ENCODE measurements at places on chromosomes 4 and X.

DNA sequence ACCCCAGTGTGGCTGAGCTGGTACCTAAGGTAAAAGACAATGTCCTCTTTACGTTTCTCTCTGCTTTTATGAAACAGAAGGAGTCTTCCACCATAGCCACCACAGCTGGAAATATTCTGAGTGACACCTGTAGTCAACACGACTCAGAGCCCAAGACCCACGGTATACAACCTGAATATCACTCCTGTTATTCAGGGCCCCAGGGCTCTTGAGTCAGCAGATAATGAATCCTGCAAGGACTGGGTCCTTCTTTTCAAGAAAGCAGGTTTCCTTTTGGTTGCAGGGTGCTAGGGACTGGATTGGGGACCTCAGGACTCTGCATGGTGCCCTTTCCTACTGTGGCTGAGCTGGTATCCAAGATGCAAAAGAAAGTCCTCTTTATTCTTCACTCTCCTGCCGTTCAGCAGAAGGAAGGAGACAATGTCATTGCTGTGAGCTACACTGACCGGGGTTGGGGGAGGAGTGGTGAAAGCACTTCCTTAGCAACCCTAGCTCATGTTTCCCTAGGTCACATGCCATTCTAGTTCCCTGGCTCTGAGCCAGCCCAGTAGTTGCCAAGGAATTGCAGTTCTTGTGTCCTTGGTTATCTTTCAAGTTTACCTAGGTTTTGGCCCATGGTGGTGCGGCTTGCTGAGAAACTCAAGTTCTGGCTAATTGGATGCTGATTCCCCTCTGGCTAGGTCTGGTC is 23.7 kb upstream of the UNC5C start:
- no peak for DNase-seq

GRCh38 chr4:78553529-78554060 is 2.0 kb downstream of the ANXA3 start:
- no peak for DNase-seq

GRCh38 chr4:83179205-83179604 is 64.7 kb upstream of the PLAC8 start:
- no peak for DNase-seq

GRCh38 chr4:107896646-107897045 is 34.7 kb upstream of the CYP2U1 start:
- no peak for DNase-seq

GRCh38 chr4:37977471-37978247 is 17.5 kb downstream of the PTTG2 start:
- peak; percentile 21 for DNase-seq

- no peak for DNase-seq
Measured at GRCh38 chr4:185127021-185127925, 15.8 kb upstream of the SLC25A4 start.

DNA sequence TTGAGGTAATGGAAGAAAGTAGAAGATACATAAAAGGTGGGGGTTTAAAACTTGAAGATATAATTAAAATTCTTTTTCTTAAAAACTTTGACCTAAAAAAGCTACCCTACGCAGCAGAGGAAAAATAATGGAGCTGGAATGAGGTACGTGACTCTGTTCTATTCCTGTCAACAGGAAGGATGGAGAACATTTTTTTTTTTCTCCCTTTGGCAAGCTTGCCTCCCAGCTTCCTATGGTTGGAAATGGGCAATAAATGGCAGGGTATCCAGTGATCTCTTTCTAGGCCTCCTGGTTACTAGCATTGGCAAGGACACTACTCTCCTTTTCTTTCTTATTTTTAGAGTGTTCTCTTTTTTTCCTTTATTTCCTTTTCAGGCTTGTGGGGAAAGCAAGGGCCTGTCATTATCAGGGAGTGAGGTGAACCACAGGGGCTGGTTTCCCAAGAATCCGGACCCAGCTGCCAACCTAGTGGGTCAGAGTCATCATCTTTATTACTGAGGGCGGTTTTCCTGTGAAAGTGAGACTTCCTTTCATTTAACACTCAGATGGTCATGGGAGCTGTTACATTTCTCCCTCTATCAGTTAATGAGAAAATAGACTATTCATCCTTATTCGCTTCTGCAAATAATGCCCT is 224.6 kb downstream of the SPRY1 start:
- DNase-seq, result no peak

GRCh38 chr4:80610845-80611677 is 275.5 kb downstream of the CFAP299 start:
- DNase-seq, result no peak

GRCh38 chrX:133749370-133749769 is 236.0 kb downstream of the GPC3 start:
- DNase-seq, result no peak

GRCh38 chr4:61149278-61149677 is 50.8 kb upstream of the ADGRL3 start:
- DNase-seq, result no peak

DNA sequence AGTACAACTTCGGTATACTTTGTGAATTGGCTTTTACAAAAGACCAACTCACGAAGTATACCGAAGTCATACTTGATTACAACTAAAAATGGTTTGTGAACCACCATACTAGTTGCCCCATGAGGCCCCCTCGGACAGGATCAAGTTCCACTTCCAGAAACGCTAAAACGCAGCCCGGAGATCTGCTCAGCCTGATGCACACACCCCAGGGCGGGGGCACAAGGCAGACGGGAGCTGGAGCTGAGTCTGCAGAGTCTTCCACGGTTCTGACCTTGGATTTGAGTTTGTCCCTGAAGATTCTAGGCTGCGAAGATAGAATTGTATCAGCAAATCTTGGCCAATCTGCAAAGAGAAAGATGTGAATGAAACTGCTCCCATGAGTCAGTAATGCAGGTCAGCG is 118.1 kb downstream of the SORCS2 start:
- no peak for DNase-seq

DNA sequence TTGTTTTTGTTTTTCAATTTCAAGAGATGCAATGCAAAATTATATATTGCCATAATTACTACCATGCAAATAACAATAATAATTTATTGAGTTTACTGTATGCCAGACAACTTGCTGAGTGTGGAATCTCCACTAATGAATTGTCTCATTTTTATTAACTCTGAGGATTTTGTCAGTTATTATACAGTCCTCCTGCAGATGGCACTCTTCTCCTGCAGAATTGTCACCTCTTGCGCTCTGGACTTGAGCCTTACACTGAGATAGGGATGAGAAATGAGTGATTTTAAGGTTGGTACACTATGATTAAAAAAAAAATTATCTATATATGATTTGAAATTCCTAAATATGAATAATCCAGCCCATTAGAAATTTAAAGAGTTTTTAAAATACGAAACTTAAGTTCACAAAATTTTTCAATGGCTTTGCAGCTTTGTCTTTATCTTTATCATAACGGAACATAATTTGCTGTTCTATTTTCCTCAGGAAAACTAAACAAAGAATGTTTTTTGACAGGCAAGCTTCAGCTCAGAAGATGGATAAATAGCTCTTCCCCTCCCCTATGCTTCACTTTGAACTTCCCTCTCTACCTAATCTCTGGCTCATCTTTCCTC is 12.7 kb upstream of the PAQR3 start:
- DNase-seq, result peak; percentile 58

All from NCI-H2171 treated with DMSO at 0.1 percent for 48 hours (cell line).